ENCODE measurements at places on chromosomes 1 and 21.

DNA sequence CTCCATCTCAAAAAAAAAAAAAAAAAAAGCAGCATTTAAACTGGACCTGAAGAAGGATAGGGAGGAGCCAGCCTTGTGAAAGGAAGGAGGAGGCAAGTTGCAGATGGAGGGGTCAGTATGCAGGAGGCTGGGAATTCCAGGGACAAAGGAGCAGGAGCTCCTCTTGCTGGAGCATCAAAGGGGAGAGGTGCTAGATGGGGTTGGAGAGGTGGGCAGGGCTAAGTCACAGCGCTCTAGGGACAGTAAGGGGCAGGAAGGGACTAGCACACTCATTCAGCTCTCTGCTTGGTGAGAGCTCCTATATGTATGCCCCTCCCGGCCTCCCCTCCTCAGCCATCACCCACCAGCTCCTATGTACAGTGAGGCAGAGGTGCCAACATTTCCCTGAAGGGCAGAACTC, 26.8 kb downstream of the MAP7D1 start:
- no peak for DNase-seq

DNA sequence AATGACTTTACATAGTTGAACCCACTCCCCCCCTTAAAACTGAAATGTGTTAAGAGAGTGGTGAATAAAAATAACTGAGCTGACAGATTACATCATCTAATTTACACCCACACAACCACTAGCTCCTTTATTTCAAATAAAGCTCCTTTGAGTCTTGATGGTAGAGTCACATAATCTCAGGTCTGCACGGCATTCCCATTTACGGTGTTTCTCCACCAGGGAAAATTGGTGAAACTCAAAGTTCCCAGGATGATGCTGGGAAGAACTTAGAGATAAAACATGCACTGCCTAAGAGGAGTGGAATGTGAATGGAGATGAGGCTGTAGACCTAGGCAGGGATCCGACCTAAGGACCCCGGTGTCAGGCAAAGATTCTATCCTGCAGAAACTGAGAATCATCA, 727.8 kb upstream of the ADAMTS5 start:
- DNase-seq = no peak

GRCh38 chr1:12138196-12139168, 28.3 kb upstream of the TNFRSF1B start:
- no peak for DNase-seq

DNA sequence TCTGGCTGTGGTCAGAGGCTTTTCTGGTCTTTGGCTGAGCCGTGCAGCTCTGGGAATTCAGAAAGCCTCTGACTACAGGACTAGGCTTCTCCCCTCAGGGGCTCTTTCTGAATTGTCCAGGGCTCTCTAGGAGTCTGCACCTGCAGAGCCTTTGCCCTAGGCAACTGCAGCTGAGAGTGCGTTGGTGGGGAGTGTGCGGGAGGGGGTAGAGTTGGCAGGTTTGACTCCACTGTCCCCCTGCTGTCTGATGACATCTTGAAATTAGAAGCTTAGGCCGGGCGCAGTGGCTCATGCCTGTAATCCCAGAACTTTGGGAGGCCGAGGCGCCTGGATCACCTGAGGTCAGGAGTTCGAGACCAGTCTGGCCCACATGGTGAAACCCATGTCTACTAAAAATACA, 32.9 kb downstream of the KIAA1614 start:
- DNase-seq = no peak

DNA sequence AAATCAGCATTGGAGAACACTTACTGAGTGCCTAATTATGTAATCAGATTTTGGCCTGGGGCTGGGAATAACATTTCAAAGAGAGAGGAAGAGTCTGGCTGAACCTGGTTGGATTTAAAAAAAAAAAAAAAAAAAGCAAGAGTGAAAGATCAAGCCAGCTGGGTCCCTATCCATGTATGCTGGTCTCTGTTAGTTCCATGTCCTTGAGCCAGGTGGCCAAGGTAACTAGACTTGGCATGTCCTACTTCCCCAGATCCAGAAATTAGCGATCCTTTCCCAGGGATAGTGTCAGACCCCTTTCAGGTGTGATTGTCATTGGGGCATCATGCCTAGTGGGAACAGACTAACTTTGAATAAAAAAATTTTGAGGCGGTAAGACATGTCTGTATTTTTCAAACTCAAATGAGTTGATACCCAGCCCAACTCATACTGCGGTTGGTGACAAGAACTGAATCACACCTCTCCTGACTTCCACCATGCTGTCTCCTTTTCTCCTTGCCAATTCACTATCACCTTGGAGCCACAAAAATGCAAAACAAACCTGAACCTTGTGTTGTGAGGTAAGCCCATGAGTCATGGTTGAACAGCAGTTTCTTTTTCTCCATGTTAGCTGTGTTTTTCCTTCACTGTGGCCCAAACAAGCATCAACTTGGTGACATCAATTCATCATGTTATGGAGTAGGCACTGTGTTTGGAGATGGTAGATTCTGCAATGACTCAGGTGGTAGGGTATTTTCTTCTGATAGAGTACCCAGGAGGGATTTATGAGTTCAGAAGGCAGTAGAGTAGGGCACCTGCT, 24.5 kb upstream of the PPP2R5A start:
- no peak for DNase-seq

DNA sequence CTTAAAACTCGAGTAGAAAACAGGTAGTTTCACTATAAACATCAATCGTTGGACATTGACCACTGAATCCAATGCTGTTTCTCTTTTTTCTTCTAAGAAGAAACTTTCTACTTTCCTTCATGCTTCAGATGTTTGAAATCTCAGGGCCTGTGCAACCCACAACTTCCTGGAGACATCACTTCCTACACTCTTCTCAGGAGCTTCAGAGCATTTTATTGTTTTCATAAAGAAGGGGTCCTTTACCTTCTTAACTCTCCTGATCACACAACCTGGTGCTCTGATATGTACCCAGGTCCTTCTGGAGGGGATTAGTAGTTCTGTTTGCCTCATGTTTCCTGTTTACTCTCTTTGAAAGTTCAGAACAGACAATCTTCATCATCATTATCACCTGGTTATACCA, 113.0 kb upstream of the VAV3 start:
- no peak for DNase-seq

DNA sequence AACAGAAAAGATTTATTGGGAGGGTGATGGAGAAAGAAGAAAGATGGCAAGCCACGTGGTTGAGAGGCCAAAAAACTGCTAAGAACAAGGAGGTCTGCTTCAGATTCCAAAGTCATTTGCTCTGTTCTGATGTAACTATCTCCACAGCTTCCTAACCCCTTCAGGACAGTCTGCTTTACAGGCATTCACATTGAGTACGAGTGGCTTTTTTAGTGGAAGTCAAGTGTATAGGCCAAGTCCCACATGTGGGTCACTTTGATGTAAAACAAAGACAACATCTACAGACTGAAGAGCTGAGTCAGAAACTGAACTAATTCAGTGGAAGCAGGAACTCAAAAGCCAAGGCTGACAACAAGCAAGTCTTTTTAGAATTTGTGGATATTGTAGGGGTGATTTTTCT, 128.7 kb upstream of the F3 start:
- no peak for DNase-seq

- DNase-seq = no peak
Measured at GRCh38 chr1:61572046-61572445, 152.9 kb downstream of the TM2D1 start.

- DNase-seq = peak; percentile 4
Measured at GRCh38 chr1:209335178-209335577, 248.3 kb upstream of the CAMK1G start.

GRCh38 chr21:36926989-36927718, 39.3 kb downstream of the HLCS start:
- DNase-seq = no peak

- no peak for DNase-seq
Measured at GRCh38 chr1:70440642-70441391, 29.7 kb downstream of the CTH start.

GRCh38 chr1:53050310-53050709, 11.7 kb upstream of the PODN start:
- DNase-seq = no peak

DNA sequence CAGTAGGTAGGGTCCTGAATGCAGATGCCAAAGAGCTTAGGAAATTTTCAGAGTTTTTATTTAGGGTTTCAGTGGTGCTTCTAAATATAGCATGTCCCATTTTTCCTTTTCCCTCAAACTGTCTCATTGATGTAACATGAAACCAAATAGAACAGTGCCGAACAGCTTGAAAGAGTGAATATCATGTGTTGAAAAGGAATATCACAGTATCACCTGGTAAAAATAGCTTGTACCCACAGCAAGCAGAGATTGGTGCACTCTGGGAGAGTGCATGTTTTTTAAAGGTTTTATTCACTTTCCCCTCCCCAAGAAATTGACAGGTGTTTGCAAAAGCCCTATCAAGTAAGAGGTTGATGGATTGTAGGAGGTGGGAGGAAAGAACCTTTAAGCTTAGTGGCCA, 41.9 kb upstream of the ELAVL4 start:
- no peak for DNase-seq

- no peak for DNase-seq
Measured at GRCh38 chr21:37503848-37504467, 137.4 kb downstream of the DYRK1A start.

DNA sequence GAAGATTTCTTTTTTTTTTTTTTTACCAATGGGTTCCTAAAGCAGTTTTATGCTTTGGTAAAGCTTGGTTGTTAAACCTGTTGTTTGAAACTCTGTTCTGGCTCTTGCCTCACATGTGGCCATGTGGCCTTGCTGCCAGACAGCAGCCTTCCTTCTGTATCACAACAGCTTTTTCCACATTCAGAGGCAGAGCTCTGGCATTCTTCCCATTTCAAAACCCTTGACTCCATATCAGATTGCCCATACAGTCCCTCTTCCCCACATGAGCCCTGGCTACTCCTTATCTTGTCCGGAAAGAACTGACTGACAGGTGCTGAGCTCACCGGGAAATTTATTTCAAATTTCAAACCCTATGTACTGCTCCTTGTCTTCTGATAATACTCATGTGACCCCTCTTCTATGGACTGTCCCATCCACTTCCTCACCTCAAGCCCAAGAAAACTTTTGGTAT, 38.5 kb upstream of the LAX1 start:
- peak; percentile 58 for DNase-seq

GRCh38 chr1:160539990-160540858, 17.2 kb upstream of the SLAMF6 start:
- peak; percentile 100 for DNase-seq

DNA sequence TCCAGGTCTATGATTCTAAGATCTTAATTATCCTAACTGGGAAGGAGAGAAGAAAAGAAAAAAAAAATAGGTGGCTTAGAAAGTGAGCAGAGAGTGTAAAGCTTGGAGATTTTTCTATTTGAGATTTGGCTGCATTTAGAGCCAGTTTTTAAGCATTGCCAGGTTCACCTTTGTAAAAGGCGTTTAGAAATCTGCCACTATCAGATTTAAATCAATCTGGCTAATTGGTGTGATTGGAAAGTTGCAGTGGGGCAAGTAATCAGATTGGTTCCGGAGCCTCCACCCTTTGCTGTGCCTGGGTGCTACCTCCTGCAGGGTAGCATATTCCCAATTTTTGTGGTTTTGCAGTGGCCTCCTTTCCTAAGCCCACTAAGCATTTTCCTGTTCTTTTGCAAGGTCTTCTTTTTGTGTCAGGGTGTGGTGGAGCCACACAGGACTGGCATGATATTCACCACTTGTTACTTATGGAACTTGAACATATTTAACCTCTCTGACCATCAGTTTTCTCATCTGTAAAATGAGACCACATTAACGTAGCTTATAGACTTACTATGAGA, 48.5 kb upstream of the PPP2R5A start:
- no peak for DNase-seq

DNA sequence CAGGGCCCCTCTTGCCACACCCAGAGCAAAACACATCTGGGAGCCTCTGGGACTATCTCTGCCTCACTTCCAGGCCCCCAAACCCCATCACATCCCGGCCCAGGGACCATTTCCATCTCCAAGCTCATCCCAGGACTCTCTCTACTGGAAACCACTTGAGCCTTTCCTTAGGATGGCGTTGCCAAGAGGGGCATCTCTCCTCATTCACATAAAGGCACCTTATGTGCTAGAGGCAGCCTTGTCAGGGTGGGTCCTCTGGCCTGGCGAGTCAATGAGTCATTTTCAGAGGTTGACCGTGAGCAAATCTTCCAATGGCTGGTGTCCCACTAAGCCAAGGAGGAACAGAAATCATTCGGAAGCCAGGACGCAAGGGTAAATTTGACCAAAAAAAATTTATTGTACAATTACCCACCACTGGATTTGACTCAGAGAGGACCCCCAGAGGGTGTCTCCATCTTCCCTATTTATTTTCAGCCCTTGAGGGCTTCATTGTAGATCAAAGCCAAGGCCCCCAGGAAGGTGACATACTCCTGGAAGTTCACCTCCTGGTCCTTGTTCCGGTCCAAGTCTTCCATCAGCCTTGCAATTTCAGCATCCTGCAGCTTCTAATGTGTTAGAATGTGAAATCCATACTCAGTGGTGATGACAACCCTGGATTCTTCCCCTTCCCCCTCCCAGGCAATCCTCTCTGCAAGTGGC, 1.4 kb downstream of the S100A6 start:
- DNase-seq = peak; percentile 45

GRCh38 chr1:18710002-18710401, 79.4 kb downstream of the PAX7 start:
- no peak for DNase-seq

- DNase-seq = no peak
Measured at GRCh38 chr1:187226396-187226795, 397.6 kb downstream of the PLA2G4A start.

DNA sequence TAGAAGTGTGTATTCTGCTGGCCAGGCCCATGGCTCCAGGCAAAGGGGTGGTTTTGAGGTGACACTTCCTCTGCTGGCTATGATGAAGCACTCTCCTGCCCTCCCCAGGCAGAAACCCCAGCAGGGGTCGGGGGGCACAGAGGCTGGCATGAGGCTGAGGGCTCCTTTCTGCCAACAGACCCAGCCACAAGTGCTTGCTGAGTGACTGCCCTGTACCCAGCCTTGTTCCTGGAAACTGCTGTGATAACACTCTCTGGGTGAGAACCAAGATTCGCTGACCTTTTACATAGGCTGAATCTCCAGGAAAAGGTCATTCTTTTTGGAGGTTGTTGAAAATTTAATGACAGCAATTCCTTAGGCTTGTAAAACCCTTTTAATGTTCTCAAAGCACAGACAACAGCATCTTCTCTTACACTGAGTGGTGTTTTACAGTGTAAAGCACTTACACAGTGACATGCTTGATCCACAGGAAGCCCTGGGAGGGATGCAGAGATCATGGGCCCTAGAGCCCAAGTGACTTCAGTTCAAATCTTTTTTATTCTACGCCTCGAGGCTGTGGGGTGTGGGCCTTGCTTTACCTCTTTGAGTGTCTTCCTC, 155.5 kb upstream of the FGGY start:
- no peak for DNase-seq

DNA sequence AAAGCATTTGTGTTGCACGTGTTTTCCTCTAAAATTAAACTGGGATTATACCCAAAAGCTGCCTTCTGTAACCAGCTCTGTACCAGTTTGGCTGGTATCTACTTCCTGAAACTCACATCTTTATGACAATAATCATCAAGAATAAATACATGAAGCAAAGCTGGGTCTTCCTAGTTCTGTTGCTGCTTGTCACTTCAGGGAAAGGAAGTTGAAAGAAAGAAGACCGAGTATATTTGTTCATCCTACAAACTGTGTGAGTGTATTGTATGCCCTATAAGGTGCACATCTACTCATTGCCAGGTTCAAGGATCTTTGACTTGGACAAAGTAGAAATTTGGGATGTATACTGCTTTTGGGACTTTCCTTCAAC, 29.1 kb upstream of the IFNGR2 start:
- no peak for DNase-seq
